Right kidney (tissue), 9 donors: ENCODE measurements at places on chromosomes 3 and 15.
A peak's percentile ranks its signal among the peaks of the same experiment; 100 is the strongest.

GRCh38 chr3:141575879-141576743 is 89.3 kb downstream of the RASA2 start:
- no peak for DNase-seq

GRCh38 chr3:187046033-187046432 is 93.3 kb downstream of the RPL39L start:
- no peak for DNase-seq

- DNase-seq = no peak
These were observed 44.5 kb upstream of the PDE8A start for GRCh38 chr15:84937144-84937543.

- DNase-seq = no peak
These were observed 7.6 kb downstream of the ARPC4 start for GRCh38 chr3:9800529-9800928.

GRCh38 chr3:85164436-85164835 is 205.6 kb downstream of the CADM2 start:
- DNase-seq = no peak

DNA sequence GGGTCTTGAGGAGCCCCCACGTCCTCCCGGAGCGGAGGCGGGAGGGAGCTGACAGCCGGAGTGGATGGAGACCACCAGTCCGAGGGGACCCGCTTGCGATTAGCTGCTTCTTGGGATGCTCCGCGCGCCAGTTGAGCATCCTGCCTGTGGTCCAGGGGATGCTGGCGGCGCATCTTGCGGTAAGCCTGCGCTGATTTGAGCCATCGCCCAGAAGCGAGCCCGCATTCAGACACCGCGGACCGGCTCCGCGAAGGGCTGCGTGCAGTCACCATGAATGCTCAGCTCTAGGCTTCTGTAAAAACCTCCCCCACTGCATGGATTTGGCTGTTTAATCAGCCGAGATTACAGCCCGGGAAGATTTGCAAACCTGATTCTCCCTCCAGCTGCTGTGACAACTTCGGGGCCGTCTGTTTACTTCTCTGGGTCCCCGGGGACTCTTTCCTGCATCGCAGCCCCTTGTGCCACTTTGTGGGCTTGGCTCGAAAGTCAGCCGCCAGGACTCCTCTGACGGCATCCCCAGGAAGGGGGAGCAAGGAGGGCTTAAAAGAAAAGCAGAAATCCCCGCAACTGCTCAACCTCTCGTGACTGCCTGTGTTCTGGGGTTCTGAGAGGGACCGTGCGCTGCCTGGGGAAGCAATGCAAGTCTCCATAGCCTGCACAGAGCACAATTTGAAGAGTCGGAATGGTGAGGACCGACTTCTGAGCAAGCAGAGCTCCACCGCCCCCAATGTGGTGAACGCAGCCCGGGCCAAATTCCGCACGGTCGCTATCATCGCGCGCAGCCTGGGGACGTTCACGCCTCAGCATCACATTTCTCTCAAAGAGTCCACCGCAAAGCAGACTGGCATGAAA is 171.1 kb downstream of the KCNAB1 start:
- peak; percentile 35 for DNase-seq

GRCh38 chr3:117097351-117097750 is 387.8 kb downstream of the TUSC7 start:
- no peak for DNase-seq

- DNase-seq = no peak
These were observed 8.7 kb upstream of the CAMK1 start for GRCh38 chr3:9778143-9779074.

GRCh38 chr15:80464951-80465625 is 60.9 kb downstream of the ARNT2 start:
- DNase-seq = no peak

DNA sequence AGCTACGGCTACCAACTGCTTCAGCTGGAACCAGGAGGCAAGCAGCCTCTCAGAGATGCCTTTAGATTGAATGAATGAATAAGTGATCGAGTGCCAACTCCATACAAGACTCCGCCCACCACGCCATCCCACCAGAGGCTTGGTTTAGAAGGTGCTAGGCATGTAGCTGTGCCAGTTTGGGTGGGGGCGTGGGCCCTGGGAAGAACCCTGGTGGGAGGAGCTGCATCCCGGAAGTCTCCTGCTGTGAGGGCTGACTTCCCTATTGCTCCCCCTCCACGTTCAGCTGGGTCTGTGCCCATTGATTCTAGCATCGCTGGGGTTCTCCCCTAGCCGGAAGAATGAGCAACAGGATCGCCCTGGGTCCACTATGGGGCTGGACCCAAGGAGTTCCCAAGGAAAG is 20.9 kb downstream of the LINGO1 start:
- DNase-seq = no peak

DNA sequence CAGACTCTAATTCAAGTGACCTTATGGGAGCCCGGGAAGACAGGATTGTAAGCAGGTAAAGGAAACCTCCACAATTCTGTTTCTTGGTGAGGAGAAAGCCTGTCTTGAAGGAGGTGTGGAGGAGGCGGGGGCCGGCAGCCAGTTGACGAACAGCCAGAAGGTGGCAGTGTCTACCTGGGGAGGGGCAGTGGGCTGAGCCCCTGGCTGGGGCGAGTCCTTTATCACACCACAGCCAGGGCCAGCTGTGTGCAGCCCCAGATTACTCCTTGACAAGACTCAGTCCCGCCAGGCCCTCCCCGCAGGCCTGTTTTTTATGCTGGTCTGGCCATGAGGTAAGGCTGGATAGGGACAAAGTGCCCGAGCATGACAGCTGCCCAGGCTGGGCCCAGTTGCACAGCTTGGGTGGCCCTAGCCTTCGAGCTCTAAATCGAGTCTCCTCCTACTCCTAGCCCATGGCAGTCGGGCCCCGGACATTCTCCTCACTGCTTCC is 40.9 kb upstream of the IDH2 start:
- peak; percentile 64 for DNase-seq

GRCh38 chr3:13353506-13353905 is 66.6 kb downstream of the NUP210 start:
- no peak for DNase-seq

GRCh38 chr3:27976933-27977332 is 254.8 kb upstream of the EOMES start:
- no peak for DNase-seq

GRCh38 chr15:70856884-70857561 is 3.1 kb upstream of the LARP6 start:
- DNase-seq = no peak

DNA sequence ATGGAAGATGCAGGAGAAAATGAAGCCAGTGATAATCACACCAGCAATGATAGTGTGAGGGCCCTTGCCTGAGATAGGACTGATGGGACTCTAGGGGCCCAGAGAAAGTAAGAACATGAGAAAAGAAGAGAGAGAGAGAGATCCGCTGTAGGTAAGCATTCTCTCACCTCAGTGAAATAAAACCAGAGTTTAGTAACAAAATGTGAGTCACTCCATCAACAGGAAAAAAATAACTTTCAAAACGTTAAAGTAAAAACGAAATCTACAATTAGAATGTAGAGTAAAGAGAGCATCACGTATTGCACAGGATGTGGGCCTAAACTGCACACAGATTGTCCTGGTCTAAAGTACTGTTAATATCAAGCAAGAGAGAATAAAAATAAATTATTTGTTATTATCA is 6.8 kb upstream of the PRSS50 start:
- DNase-seq = no peak

DNA sequence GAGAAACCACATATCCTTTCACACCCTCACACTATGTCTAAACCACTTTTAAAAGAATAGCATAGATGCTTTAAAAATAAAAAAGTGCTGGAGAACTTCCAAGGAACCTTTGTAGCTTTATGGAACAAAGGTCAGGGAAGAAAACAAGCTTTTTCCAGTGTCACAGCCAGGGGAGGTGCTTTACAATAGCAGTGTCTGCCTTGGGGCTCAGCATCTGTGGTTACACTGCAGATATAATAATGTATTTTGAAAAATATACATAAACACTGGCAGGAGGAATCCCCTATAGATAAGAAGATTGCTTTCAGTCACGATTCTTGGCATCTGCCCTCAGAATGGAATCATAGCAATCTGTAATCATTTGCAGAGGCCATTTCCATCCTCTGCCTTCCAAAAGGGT is 362.4 kb upstream of the LRRC3B start:
- no peak for DNase-seq

DNA sequence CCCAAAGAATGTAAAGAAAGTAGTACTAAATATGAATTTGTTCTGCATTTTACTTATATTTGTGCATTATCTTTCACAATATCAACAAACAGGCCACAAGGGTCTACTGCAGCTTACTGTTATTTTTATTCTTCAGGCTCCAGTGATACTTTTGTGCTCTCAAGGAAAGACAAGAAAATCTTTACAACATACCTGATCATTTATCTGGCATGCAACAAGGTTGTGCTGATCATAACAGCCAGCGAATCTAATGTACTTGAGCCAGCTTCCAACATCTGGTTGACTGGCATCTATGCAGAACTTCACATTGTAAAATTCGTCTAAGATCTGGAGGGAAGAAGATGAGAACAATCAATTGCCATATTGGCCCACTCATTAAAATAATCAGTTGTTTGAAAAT is 520.0 kb downstream of the MECOM start:
- DNase-seq = peak; percentile 44

GRCh38 chr3:143897576-143898295 is 49.5 kb upstream of the SLC9A9 start:
- DNase-seq = no peak

DNA sequence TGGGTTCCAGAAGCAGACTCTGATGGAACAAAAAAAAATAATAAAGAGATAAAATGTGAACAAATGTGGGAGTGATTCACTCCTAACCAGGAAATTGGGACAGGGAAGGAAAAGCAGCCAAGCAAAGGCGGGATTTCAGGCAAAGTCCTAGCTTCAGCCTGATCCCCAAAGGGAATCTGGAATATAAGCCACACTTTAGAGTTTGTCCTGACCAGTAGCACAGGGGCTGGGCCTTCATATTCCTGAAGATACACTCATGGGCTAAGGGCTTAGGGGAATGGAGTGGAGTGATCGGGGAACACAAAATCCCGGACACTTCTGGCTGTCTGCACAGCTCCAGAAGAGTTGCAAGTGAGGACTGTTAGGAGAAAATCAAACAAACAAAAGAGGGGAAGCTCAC is 135.0 kb upstream of the COL8A1 start:
- no peak for DNase-seq

DNA sequence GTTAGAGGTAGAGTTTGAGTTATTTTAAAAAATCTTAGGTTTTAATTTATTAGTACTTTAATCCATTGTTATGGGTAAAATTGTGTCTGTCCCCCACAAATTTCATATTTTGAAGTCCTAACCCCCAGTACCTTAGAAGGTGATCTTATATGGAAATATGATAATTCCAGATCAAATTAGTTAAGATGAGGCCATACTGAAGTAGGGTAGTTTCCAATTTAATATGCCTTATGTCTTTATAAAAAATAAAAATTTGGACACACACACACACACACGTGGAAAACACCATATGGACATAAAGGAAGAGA is 18.6 kb upstream of the ADGRG7 start:
- DNase-seq = no peak

DNA sequence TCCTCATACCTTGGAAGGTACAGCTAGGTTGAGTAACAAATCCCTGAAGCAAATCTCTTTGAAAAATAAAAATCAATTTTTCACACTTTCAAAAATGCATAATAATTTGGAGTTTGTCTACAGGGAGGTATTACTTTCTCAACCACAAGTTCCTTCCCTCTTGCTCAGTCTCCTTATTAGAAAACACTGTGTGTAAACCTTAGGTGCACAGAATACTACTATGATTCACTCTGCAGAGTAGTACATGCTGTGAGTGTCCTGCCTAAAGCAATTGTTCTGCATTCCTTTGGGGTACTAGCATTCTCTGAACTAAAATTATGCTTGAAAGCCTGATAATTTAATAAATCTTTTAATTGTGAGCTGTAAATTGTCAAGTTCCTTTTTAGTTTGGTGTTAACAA is 115.9 kb upstream of the EPHA3 start:
- DNase-seq = no peak

DNA sequence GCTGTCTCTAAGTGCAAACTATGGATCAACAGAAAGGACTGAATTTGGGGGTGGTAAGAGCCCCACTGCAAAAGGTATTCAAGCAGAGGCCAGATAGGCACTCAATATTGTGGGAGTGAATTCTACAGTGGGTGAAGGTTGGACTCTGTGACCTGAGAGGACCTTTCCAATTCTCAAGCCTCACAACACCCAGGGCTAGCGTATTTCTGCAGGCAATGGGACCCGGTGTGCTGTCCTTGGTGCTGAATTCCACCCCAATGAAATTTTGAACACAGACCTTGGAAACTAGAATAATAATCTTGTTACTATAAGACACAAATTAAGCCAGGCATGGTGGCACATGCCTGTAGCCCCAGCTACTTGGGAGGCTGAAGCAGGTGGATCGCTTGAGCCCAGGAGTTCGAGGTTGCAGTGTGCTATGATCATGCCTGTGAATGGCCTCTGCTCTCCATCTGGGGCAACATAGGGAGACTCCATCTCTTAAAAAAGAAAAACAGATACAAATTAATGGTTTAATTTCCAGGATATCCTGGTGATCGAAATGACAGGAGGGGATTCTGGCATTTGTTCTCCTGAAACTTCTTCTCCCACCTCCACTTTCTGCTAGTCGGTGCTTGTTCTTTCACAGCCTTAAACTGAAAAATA is 135.4 kb downstream of the RAB11A start:
- no peak for DNase-seq

DNA sequence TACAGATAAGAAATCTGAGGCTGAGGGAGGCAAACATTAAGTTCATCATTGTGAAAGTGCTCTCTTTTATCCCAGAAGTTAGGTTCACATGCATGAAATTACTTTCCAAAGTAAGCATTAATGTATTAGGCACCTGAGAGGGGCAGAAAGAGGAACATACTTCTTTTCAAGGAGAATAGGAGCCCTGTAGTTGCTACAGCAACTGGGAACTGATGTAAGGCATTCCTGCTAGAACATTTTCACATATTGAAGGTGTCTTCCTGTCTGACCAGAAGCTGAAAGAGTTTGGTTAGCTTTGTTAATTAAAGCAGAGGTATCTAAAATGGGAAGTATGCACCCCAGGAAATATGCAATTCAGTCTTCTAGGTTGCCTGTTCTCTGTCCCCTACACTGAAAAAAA is 65.5 kb upstream of the ZBTB20 start:
- no peak for DNase-seq

GRCh38 chr3:172094621-172095557 is 55.5 kb downstream of the FNDC3B start:
- DNase-seq = no peak

DNA sequence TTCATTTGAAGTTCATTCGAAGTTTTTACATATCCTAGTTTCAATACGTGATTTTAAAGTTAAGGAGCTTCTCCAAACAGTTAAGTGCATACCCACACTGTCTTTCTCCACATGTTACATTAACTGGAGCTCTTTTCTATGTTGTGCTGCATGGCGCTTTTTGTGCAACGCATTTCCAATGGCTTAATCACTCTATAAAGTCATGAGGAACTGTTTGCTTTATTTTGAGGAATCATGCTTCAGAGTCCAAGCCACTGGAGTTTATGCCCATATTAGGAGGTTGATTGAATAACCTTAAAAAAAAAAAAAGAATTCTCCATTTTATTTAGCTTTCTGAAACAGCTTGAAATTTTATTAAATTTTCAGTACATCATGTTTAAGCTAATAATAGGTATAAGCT is 109.4 kb upstream of the MBNL1 start:
- no peak for DNase-seq

- no peak for DNase-seq
These were observed 54.8 kb upstream of the ADPGK start for GRCh38 chr15:72838311-72838731.
